Stomach (tissue), 19 donors: ENCODE measurements at places on chromosomes 7 and 10. TPM values are rescaled to one million over a fixed set of nuclear protein-coding genes. Genes with fewer than 3 reads are reported as not detected.

- no peak for DNase-seq
These were observed 381.1 kb downstream of the TFEC start for GRCh38 chr7:115649429-115649828.

- DNase-seq: no peak
These were observed 31.6 kb downstream of the GSDME start for GRCh38 chr7:24725554-24726241.

DNA sequence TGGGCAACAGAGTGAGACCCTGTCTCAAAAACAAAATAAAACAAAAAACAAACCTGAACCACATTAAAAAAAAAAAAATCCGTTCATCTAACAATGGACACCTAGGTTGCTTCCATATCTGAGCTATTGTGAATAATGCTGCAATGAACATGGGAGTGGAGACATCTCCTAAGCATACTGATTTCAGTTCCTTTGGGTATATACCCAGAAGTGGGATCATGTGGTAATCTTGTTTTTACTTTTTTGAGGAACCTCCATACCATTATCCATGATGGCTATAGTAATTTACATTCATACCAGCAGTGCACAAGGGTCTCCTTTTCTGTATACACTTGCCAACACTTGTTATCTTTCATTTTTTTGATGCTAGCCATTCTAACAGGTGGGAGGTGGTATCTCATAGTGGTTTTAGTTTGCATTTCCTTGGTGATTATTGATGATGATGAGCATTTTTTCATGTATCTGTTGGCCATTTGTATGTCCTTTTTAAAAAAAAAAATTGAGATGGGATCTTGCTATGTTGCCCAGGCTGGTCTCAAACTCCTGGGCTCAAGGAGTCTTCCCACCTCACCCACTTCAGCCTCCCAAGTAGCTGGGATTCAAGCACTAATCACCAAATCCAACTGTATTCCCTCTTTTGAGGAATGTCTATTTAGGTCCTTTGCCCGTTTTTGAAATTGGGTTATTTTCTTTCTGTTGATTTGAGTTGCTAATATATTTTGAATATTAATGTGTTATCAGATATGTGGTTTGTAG is 17.5 kb downstream of the CDK13 start:
- DNase-seq: no peak

DNA sequence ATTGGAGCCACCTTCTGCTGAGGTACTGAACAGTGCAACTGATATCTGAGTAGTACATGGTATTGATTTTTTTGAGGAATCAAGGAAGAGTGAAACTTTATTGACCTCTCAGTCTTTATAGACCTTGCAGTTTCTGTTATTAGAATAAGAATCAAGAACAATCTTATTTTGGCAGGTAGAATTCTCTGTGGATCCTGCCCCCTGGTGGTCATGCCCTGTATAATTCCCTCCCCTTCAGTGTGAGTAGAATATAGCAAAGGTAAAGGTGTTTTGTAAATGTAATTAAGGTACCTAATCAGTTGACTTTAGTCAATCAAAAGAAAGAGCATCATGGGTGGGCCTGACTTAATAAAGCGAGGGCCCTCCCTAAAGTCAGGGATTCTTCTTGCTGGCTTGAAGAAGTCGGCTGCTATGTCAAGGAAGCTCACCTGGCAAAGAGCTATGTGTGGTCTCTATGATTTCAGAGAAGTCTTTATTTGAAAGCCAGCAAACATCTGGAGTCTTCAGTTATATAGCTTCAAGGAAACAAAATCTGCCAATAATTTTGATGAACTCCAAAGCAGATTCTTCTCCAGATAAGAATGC is 142.8 kb downstream of the LSM5 start:
- peak; percentile 20 for DNase-seq

- peak; percentile 20 for DNase-seq
These were observed 136.6 kb upstream of the SHH start for GRCh38 chr7:155948845-155949244.

DNA sequence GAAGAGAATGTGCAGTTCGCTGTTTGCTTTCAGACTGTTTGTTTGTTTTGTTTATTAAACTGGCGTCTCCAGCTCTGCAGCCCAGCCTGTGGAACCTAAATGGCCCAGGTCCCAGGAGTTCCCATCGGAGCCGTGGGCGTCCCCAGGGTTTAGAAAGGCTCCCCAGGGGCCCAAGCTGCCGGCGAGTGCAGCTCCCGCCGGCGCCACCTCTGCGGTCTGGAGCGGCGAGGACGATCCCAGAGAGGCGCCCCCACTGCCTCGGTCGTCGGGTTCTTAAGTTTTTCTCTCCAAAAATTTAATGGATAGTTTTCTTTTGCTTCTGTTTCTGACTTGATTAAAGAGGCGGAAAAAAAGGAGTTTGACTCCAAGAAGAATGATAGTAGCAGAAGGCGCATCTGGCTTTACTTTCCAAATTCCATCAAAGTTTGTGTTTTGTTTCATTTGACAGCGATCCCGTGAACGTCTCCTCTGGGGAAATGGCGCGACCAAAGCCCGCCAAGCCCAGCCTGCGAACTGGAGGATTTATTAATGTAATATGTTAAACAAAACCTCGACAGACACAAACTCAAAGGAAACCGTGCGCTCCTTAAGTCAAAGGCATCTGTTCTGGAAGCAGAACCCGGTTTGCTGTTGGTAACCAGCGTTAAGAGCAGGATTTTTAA is 718 bp upstream of the FZD1 start:
- DNase-seq: peak; percentile 71

GRCh38 chr10:64636461-64636860 is 1115.3 kb downstream of the REEP3 start:
- DNase-seq: peak; percentile 12

DNA sequence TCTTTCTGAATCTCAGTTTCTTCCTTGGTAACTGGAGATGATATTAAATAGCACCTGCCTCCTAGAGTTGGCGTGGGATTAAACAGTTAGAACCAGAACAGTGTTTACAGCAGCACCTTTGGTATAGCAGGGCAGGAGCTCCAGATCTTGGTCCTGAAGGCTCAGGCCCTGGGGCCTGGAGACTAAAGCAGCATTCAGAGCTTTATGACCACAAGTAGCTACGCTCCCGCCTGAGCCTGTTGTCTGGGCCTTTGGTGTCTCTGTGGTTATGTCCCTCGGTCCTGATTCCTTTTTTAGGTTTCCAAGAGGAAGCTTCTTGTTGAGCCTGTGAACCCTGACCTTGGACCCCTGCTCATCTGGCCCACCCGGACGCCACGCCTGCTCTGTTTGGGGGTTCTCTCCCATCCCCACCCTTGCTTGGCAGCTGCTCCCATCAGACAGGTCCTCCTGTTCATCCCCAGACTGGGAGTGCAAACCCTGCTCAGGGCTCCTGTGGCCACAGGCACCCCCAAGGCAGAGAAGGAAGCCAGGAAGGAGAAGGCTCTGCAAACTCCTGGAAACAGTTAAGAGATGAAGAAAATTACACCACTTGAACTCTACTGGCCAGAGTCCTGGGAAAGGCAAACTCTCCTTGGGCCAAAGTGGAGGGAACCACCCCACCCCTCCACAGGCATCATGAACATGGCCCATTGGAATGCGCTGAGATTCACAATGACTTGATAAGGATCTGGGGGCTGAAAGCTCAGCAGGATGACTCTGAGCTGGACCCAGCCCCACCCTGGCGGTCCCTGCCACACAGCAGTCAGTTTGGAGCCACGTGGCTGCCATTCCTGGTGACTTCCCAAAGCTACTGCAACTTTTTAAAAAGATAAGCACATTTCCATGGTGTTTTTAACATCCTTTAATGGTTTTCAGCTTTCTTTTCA is 50.1 kb upstream of the TMEM72 start:
- no peak for DNase-seq

- no peak for DNase-seq
These were observed 15.6 kb upstream of the MKRN1 start for GRCh38 chr7:140494867-140495266.

CUBN gene
- total RNA-seq: 16.3 TPM

PGAM1 gene
- 31.0 TPM for total RNA-seq

PRKG1 gene
- 17.0 TPM for total RNA-seq

UPK3B gene
- total RNA-seq: 10.4 TPM

SNCG gene
- not detected for total RNA-seq

FAM131B gene
- not detected for total RNA-seq

DMTF1 gene
- total RNA-seq: 172 TPM

FGFR2 gene
- total RNA-seq: 65.0 TPM
